Activated CD4-positive, alpha-beta T cell treated with anti-CD3 and anti-CD28 coated beads, Interleukin-2, Interleukin-6, amounts not matched to agents 100 ng/mL and 50 ng/mL, durations not matched to agents 16 hours and 8 hours (primary cell): ENCODE measurements at places on chromosomes 7 and 10.

GRCh38 chr10:49615721-49616120 is 1.9 kb downstream of the CHAT start:
- no peak for DNase-seq

GRCh38 chr10:123916775-123917174 is 25.2 kb upstream of the CPXM2 start:
- DNase-seq: no peak

GRCh38 chr10:126387931-126388911 is at the start of gene ADAM12:
Gene ADAM12, minus strand, starts transcription at chr10:126388477. Its CDS starts 332 bp downstream, at chr10:126388145.
- DNase-seq: peak; percentile 2

DNA sequence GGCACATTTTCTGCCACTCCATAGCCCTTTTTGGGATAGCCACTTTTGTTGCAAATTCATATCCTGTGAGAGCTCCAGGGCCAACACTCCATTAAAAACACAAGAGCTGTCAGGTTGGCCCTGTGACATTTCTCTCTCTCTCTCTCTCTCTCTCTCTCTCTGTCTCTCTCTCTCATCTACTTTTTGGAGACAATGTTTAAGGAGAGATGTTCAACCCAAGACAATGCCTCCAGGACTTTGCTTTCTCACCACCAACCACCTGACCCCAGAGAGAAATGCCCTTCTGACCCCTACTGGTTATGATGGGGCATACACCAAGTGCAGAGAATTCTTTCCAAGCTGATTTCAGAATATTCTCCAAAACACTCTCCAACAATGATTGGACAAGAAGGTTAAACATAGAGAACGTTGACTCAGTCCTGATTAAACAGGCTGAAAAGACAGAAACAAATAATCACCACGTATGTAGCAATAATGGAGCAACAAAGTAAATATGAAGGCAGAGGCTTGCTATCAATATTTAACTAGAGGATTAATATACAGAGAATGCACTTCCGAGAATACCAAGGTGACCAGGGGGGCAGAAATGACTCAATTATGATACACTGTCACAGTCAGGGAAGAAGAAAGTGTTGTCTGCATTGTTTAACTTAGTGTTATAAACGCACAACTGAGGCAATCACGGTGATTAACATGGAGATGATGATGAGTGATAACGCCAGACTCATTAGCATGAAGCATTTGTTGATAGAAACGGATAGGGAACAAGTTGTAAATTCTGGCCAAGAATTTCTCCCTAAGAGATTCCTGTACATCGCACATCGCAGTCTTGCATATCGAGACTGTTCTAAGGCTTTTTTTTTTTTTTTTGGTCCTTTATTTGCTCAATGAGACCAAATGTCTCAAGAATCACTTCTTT is 178.5 kb downstream of the NRP1 start:
- DNase-seq: peak; percentile 84

- no peak for DNase-seq
Observed at GRCh38 chr7:51010534-51010933, 227.8 kb upstream of the GRB10 start.

- no peak for DNase-seq
Observed at GRCh38 chr7:151702961-151703360, 174.0 kb downstream of the PRKAG2 start.

- peak; percentile 26 for DNase-seq
Observed at GRCh38 chr10:92574548-92575261, 812 bp upstream of the IDE start.

DNA sequence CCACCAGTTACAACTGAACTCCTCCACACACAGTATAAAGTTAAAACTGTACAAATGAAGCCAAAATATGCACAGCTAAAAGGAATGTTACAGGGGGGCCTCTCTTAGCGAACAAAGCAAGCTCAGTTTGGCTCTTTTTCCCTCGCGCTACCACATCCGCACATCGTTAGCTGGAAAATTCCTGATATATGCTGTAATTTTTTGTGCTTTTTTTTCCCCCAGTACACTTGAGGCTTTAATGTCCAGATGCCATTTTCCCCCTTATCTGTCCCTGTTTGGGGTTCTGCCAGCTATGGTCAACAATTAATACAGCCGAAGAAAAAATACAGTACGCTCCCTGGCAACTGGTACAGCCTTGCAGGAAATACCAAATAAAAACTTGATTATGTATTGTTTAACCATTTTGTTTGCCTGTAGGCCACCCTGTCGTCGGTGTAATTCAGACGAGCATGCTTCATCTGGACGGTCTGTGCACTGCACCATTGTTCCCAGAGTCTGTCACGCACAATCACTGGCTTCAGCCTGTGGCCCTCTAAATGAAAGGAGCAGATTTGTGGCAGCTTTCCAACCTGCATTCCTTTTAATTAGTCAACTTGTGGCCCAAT is 108.1 kb upstream of the FAM133B start:
- no peak for DNase-seq

DNA sequence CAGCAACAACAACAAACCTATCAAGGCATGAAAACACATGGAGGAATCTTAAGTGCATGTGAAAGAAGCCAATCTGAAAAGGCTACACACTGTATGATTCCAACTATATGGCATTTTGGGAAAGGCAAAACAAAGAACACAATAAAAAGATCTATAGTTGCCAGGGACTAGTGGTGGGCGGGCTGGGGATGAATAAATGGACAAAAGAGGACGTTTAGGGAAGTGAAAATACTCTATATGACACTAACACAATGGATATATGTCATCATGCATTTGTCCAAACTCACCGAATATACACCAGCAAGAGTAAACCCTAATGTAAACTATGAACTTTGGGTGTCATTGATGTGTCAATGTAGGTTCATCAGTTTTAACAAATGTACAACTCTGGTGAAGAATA is 89.1 kb downstream of the SEMA3E start:
- no peak for DNase-seq

GRCh38 chr7:156386097-156386496 is 254.5 kb upstream of the RNF32 start:
- no peak for DNase-seq
